ENCODE measurements at places on chromosomes 16 and 17.

- H3K4me1 ChIP-seq = peaks cover under 1% of the 10 kb centered on the region
- H3K4me3 ChIP-seq = no peak overlapping the region
- DNase-seq = no peak
- no peak overlapping the region for H3K27ac ChIP-seq
- H3K36me3 ChIP-seq = no peaks in the 10 kb centered on the region
- peaks cover 58% of the 10 kb centered on the region for H3K27me3 ChIP-seq
These were observed 15.4 kb downstream of the TBX4 start for GRCh38 chr17:61467416-61468262.

DNA sequence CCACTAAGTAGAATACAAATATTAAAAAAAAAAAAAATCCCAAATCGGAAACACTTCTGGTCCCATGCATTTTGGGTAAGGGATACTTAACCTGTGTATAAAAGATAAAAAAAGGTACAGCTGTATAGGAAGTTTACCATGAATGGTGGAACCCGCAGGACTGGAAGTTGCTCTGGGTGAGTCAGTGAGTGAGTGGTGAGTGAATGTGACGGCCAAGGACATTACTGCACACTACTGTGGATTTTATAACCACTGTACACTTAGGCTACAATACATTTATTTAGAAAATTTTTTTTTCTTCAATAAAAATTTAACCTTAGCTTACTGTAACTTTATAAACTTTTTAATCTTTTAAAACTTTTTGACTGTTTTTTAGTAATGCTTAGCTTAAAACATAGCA is 71.3 kb upstream of the BCAR1 start:
- peaks cover 18% of the 10 kb centered on the region for H3K36me3 ChIP-seq
- no peak for DNase-seq
- peaks cover 10% of the 10 kb centered on the region for H3K4me1 ChIP-seq
- H3K27ac ChIP-seq = no peak overlapping the region

DNA sequence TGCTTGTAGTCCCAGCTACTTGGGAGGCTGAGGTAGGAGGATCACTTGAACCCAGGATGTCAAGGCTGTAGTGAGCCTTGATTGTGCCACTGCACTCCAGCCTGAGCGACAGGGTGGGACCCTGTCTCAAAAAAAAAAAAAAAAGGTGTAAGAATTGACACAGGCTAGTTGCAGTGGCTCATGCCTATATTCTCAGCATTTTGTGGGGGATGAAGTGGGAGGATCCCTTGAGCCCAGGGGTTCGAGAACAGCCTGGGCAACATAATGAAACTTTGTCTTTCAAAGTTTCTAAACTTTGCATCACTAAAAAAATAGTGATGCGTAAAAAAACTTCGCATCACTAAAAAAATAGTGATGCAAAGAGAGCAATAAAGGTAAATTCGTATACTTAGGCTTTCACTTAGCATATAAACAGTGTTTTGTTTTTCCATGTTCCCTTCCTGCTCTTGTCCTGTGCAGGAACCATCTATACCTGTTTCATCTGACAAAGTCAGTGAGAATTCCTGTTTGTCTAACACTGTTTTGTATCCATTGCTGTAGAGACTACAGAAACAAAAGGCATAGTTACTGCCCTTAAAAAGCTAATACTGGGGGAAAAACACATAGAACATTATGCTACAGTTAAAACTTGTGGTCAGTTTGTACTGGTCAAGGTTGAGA is 32.1 kb downstream of the CTCF start:
- no peaks in the 10 kb centered on the region for H3K4me1 ChIP-seq
- H3K27me3 ChIP-seq = no peaks in the 10 kb centered on the region
- peaks cover 13% of the 10 kb centered on the region for H3K36me3 ChIP-seq
- H3K27ac ChIP-seq = no peak overlapping the region

GRCh38 chr17:44829523-44830358 is at the start of gene GJC1:
TSS of gene GJC1 (minus strand) at chr17:44830287. CDS start at chr17:44805817, 24,470 bp downstream.
- no peaks in the 10 kb centered on the region for H3K36me3 ChIP-seq
- no peak for DNase-seq
- H3K4me3 ChIP-seq = peak within 1 kb of the TSS; percentile 37
- peaks cover 6% of the 10 kb centered on the region for H3K4me1 ChIP-seq
- peaks cover 5% of the 10 kb centered on the region for H3K27me3 ChIP-seq

- H3K4me3 ChIP-seq = no peak overlapping the region
These were observed 66.6 kb upstream of the AXIN2 start for GRCh38 chr17:65627891-65628643.

DNA sequence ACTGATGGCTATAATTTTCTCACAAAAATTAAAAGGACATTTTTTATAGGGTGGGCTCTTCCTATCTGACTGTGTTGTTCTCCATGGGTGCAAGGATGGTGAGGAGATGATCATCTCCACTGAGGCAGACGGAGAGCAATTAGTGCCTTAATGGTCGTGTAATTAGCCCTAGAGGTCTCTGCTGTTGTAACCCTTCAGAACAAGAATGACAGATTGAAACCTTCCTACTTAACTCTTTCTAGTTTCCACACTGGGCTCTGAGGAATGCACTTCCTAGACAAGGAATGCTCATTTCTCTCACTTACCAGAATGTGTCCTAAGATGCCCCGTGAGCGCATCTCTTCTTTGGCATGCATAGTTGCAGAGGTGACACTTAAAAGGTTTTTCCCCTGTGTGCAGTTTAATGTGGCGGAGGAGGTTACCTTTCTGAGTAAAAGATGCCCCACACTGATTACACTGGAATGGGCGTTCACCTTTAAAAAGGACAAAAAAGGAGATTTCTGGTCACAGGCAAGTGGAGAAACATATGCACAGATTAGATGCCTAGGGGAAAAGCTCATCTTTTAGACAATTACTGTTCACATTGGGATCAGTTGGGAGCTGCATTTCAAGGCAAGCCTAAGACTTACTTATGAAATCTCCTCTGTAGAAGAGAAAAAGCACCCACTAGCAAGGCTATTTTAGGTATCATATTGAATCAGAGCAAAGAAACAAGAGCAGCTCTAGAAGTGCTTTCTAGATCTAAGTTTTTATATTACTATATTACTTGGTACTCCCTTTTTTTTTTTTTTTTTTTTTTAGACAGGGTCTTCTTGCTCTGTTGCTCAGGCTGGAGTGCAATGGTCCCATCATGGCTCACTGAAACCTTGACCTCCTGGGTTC is 53.6 kb downstream of the GRB7 start:
- DNase-seq = no peak
- H3K4me1 ChIP-seq = no peaks in the 10 kb centered on the region
- no peak overlapping the region for H3K4me3 ChIP-seq
- H3K27ac ChIP-seq = no peak overlapping the region
- no peaks in the 10 kb centered on the region for H3K27me3 ChIP-seq

DNA sequence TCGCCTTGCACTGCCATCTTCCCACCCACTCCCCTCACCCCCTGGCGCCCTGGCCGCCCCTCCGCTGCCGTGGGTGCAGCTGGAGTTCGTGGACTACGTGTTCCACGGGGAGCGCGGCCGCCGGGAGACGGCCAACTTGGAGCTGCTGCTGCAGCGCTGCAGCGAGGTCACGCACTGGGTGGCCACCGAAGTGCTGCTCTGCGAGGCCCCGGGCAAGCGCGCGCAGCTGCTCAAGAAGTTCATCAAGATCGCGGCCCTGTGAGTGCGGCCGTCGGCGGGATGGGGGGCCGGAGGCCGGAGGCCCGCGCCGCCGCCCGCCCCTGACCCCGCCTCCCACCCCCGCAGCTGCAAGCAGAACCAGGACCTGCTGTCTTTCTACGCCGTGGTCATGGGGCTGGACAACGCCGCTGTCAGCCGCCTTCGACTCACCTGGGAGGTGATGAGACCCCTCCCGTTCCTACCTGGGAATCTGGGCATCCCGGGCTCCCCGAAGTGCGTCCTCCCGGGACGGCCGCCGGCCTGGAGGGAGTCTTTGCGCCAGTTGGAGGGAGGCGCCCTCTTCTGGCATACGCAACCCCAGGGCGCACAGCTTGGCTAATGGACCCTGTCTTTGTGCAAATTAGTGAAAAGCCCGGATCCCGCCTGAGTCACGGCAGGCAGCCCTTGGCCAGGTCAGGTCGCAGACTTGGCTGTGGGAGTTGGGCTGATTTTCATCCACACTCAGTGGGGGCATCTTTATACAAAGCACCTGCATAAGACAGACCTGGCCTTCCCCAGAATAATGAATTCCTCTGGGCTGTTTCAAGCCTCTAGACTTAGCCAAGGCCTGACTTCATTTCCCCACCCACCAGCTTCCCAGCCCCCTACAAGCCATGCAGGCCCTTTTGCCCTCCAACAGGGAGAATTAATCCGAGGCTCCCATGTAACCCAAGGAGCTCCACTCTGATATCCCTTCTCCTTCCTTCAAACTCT is 14.3 kb downstream of the RAPGEFL1 start:
- peaks cover 19% of the 10 kb centered on the region for H3K4me1 ChIP-seq
- H3K27me3 ChIP-seq = no peaks in the 10 kb centered on the region
- DNase-seq = peak; percentile 28
- peak overlapping the region; percentile 49 for H3K27ac ChIP-seq
- H3K36me3 ChIP-seq = peaks cover 8% of the 10 kb centered on the region

DNA sequence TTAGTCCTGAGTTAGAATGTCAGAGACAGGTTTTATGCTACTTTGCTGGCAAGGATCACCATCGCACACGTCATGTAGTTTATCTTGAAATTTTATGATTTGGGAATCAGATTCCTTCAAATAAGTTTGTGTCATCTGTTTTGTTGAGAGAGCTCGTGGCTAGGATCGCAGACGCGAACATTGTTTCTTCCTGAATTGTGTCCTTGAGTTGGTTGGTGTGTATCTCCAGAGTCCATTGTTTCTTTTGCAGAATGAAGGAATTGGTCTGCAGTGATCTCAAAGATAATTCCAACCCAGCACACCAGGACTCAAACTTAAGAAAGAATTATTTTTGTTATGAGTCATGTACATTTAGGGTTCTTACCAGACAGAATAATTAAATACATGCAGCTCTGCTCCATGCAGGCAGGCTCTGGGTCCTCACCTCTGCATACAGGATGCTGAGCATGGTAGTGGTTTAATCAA is 51.6 kb downstream of the PRKCA start:
- no peak overlapping the region for H3K27ac ChIP-seq
- peaks cover 19% of the 10 kb centered on the region for H3K4me1 ChIP-seq
- peaks cover 5% of the 10 kb centered on the region for H3K27me3 ChIP-seq

GRCh38 chr17:12591021-12591735 is 74.5 kb upstream of the MYOCD start:
- no peaks in the 10 kb centered on the region for H3K27me3 ChIP-seq
- no peak overlapping the region for H3K27ac ChIP-seq
- no peaks in the 10 kb centered on the region for H3K4me1 ChIP-seq
- H3K36me3 ChIP-seq = no peaks in the 10 kb centered on the region
- DNase-seq = no peak

- no peaks in the 10 kb centered on the region for H3K36me3 ChIP-seq
- DNase-seq = no peak
These were observed 89.7 kb upstream of the CLEC18A start for GRCh38 chr16:69861292-69862030.
